ENCODE measurements at places on chromosomes 1 and 21.

- DNase-seq = no peak
Measured at GRCh38 chr1:4090556-4090955, 190.5 kb upstream of the C1orf174 start.

DNA sequence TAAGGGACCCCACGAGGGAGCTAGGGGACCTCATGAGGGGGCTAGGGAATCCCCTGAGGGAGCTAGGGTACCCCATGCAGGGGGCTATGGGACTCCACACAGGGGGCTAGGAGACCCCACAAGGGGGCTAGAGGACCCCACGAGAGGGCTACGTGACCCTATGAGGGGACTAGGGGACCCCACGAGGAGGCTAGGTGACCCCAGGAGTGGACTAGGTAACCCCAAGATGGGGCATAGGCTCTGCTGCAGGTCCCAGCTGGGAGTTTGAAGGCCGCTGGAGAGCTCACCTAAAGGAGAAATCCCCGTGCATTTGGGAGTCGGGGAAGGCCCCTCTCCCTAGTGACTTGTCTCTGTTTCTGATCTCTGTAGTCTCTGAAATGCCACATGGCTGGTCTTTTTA is 50.0 kb upstream of the DMRTB1 start:
- DNase-seq = no peak

DNA sequence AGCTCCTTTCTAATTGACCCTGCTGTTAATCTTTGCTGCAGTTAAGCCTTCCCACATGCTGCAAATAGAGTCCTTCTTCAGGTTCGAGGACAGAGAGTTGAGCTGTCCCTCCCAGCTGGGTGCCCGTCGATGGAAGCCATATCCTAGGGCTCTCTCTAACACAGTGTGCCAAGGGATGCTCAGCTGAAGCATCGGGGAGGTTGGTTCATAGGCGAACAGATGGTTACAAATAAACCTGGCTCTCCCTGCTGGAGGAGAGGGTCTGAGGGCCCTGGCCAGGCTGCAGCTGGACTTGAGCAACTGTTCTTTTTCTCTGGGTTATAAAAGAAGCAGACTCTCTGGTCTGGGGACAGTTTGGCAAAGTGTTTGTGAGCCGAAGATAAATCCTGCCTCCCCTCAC is 120.3 kb upstream of the C8B start:
- DNase-seq = no peak

DNA sequence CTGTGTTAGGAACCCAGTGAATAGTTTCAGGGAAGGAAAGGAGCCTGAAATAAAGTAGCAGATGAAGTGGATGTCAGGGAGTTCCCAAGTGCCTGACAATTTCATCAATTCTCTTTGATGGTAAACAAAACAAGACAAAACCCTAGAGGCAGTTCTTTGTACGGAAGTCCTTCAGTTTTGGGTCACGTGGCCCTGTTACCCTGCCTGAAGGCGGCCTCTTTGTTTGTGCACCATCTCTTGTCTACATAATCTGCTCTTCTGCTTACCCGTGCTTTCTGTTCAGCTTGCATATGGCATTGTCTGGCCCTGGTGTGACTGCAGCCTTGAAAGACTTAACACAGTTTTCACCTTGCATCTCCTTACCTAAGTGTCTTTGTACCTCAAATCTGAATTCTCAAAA is 166.7 kb upstream of the DUSP10 start:
- no peak for DNase-seq

GRCh38 chr1:25624604-25625003 is 8.0 kb downstream of the MAN1C1 start:
- no peak for DNase-seq

DNA sequence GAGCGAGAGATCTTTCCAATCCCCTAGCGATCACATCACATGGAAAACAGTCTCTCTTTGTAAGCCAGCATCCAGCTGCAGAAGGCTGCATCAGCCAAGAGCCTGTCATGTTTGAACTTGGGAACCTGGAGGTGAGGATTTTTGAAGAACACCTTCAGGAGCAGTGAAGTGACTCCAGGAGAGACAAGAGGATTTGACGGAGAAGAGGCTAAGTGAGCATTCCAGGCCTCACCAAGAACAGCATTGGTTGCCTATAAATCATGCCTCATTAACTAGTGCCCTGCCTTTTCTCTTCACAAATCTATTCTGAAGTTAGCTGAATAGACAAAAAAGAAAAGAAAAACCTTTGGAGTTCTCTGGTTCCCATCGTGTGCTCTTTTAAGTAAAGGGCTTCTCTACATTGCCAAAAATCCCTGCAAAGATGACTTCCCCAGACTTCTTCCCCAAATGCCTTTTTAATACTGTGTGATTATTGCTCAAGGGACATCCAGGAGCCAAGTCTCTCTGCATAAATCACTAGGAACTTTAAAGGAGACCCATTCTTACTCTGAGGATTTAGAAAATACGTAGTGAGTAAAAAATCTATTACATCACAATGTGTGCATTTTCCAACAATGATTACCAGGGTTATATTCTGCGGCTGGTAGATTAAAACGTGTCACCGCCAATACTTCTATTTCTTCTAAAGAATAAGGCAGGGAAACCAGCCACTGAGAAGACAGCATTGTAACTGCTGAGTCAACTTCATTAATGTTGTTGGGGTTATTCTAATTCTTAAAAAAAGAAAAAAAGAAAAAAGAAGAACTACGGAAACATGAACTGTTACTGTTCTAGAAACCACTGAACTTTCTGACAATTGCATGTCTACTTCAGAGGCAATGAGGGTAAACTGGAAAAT is 95.2 kb downstream of the KIF14 start:
- no peak for DNase-seq

DNA sequence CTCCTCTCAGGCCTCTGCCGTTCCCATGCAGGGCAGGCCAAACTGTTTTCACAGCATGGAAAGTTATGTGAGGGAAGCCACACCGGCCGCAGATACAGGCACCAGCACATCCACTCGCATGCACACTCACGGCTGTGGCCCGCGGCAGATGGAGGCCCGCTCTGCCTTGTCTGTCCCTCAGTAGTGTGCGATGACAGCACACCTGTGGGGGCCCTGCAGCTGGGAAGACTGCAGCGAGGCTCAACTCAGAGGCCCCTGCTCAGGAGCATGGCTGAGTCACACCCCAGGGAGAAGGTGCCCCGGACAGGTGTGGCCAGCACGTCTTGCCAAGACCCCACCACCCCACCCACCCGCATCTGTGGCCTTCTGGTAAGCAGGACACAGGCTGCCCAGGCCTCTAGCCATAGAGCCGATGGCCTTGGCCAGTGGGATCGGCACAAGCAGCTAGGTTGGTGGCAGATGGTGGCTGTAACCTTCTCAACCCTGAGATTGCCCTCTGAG is 1.3 kb upstream of the UBE2J2 start:
- no peak for DNase-seq

DNA sequence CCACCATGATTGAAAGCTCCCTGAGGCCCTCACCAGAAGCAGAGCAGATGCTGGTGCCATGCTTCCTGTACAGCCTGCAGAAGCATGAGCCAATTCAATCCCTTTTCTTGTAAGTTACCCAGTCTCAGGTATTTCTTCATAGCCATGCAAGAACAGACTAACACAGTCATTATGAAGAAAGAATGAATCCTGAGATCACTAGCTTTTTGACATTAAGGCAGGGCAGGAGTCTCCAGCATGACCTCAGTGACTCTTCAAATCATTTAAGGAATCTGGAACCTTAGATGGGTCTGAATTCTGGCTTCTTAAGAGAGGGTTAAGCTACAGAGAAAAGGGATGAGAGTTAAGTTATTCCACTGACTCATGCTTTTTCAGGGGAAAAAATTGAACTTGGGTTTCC is 79.0 kb downstream of the PTPN14 start:
- DNase-seq = no peak

DNA sequence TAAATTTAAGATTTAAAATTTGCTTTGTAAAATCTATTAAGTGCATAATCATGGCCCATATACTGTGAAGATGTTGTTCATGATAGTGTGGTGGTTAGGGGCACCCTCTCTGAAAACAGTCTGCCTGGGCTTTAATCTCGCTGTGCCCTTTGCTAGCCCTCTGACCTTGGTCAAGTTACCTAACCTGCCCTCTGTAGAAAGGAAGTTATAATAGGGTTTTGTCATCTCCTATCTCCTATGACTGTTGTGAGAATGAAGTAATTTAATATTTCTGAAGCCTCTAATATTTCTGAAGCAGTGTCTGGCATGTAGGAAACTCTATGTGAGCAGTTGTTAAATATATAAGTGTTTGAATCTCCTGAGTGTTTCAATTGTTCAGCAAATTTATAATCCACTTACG is 116.6 kb upstream of the IVNS1ABP start:
- DNase-seq = no peak

- DNase-seq = no peak
Measured at GRCh38 chr21:41070284-41070683, 97.7 kb upstream of the BACE2 start.

All from esophagus squamous epithelium (tissue), 5 donors.